ENCODE measurements at places on chromosomes 5 and 9.

DNA sequence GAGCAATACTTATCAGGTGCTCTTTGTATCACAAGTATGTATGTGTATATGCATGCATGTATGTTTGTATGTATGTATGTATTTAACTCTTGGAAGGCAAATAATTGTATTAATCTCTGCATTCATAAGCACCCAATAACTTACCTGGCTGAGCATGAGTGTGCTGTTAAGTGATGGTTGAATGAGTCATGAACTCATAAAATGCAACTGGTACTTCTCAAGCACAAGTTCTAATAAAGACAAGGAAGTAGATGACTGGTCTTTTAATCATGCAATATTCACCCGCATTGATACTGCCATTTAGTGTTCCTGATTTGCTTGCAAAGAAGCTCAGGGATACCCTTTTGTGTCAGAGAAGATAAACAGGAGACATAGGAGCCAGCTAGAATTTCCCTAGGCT lies 204.9 kb upstream of the TRPM3 start:
- no peak for DNase-seq

DNA sequence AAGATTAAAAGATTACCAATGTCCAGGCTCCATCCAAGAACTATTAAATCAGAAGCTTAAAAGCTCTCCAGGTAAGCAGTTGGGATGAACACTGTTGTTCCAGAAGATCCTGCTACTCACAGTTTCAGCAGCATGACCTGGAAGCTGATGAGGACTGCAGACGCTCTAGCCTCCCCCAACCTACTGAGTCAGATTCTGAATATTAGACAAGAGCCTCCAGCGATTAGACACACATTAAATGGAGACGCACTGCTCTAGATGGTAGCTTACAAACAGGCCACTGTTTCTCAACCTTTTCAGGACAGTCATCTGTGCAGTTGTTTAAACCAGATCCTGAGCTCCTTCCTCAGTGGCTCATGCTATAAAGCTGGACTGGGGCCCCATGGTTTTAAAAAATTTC lies 54.3 kb downstream of the MTMR12 start:
- no peak for DNase-seq

DNA sequence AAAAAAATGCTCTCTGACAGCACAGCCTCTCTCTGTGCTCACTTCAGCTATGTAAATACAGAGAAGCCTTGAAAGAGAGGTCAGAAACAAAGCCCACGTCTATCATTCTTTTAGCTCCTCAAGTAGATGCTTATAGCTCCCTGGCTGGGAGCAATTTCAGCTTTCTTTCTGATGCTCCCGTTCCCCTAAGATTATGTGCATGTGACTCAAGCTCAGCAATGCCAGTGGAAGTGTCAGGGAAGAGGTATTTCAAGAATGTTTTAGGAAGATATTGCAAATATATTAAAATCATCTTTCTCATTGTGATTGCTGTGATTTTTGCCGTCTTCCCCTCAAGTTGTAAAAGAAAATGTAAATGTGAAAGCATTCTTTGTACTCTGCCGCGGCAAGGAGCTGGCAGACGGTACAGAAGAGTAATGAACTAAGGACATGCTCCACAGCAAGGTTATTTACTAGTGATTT lies 1353.7 kb upstream of the ACO1 start:
- DNase-seq = no peak

DNA sequence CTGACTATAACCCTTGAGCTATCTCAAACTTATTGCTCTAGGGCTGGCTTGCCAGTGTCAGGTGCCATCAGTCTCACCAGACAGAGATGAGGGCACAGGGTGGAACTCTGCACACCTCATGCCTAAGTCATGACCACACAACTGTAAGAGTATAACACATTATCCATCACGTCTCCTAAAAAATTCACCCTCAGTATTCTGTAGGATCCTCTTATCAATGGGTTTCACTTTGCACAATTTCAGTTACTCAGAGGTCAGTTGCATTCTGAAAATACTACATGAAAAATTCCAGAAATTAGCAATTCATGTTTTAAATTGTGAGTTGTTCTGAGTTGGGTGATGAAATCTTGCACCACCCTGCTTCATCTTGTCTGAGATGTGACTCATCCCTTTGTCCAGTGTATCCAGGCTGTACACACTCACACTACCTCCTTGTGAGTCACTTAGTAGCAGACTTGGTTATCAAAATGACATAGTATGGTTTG lies 690.9 kb upstream of the CDH18 start:
- no peak for DNase-seq

GRCh38 chr5:60323596-60323995 lies 376.4 kb downstream of the DEPDC1B start:
- no peak for DNase-seq

DNA sequence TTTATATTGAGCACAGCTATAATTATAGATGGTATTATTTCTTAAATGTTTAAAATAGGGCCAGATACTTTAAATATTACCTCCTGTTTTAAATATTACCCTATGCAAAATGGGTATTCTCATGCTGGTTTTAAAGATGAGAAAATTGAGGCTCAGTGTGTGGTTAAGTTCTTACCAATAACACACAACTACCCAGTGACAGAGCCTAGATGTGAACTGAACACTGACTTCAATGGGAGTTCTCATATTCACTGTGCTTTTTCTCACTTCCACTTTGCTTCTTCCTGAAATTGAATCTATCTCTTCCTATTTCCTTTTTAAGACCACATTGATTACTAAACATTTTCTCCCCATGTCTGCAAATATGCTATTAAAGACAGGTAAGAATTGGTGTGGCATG lies 135.8 kb upstream of the TUSC1 start:
- no peak for DNase-seq

DNA sequence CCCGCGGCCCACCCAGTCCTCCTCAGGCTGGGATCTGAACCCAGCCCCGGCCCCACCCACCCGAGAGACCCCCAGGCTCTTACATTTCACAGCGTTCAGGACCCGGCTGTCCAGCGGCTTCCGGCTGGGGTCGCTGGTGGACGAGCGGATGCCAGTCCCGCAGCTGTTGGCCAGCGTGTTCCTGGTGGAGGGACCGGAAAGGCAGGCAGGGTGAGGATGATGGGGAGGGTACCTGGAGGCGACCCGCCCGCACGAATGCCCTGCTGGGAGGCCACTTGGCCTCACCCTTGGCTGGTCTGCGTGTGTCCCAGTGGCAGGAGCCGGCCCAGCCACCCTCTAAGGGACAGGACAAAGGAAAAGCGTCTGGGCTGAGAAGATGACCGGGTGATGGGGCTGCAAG lies 51.9 kb upstream of the UBAC1 start:
- DNase-seq = no peak

- DNase-seq = no peak
Measured at GRCh38 chr9:110742741-110743371, 74.3 kb downstream of the MUSK start.

- DNase-seq = no peak
Measured at GRCh38 chr5:36611520-36612274, 5.3 kb downstream of the SLC1A3 start.

DNA sequence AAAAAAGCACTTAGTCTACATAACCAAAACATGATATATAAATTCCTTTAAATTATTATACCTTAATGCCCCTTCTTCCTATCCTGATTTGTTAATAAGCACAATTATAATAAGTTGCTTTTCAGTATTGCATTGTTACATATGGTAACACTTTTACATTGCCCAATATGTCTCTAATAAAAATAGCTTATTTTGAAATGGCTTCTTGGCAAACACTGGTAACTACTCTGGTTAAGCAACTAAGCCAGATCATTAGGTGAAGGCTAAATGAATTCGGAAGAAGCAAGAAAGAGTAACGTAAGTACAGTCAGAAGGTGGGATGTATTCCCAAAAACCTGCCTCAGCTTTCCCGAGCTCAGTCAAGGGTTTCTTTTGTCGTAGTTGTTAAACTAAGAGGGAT lies 85.3 kb downstream of the TTC39B start:
- no peak for DNase-seq

DNA sequence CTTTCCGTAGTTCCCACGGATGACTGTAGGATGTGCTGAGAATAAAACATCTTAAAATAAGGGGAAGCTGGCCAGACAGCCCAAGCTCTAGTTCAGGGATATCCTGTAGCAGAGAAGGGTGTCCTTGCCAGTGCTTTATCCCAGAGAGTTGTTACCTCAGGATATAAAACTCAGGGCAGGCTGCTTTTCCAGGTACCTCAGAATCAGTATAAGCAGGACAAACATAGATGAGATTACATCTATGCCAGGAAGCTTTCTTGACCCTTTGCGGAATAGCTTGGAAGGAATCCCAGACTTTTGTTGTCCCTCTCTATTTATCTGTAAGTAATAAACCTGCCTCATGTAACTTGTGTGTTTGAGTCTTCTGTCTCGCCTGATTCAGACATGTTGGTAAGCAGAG lies 565.7 kb downstream of the PRDM9 start:
- no peak for DNase-seq

DNA sequence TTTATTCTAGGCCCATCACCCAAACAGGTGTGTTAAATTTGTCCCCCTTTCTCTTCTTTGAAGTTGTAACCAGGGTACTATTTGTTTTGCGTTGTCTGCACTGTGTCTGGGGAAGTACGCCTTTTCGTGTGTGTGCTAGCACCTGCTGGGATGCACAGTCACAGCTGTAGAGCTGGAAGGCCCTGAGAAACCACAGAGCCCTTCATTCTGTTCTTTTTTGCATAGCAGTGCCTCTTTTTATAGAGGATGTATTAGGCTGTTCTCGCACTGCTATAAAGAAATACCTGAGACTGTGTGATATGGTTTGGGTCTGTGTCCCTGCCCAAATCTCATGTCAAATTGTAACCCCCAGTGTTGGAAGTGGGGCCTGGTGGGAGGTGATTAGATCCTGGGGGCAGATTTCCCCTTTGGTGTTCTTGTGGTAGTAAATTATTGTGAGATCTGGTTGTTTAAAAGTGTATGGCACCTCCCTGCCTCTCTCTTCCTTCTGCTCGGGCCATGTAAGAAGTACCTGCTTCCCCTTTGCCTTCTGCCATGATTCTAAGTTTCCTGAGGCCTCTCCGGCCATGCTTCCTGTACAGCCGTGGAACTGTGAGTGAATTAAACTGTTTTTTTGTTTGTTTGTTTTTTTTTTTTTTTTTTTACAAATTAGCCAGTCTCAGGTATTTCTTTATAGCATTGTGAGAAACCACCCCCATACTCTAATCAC lies 14.0 kb downstream of the SEC61B start:
- no peak for DNase-seq

GRCh38 chr9:18638371-18639249 lies 164.7 kb downstream of the ADAMTSL1 start:
- DNase-seq = no peak

- DNase-seq = no peak
Measured at GRCh38 chr5:87754009-87754757, 341.5 kb upstream of the CCNH start.

- no peak for DNase-seq
Measured at GRCh38 chr5:52339285-52339684, 448.4 kb upstream of the ITGA1 start.

DNA sequence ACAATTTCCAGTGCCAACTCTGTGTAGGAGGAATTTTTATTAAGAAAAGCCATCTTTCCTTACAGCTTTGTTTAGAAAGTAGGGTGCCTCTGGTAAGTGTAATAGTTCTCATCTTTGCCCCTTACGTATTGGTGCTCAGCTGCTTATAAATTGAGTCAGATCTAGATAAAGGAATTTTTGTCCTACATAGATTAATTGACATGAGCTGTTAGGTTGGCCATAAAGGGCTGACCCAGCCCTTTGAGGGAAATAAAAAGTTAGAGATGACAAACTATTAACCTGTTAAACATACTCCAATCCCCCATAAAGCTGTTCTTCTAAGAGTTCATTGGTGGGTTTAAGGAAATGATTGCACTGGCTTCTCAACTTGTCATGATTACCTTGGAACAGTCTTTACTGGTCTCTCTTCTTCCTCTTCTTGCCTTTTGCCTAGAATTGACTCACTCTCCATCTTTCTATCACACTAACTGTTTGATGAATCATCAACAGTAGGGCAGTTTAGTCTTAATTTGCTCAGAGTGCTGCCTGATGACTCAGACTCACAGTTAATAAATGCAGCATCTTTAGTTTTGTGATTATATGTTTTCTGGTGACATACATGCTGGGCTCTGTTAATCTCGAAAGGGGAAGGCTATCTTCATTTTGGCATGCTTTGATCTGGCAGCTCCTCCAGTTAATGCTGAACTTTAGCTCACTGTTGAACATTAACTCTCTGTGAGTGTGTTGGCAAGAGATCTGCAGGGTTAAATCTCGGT lies 51.7 kb downstream of the ARHGAP26 start:
- no peak for DNase-seq

- DNase-seq = no peak
Measured at GRCh38 chr5:56852228-56853000, 37.1 kb downstream of the MAP3K1 start.

- DNase-seq = no peak
Measured at GRCh38 chr9:115398996-115399395, 281.0 kb upstream of the TNC start.

DNA sequence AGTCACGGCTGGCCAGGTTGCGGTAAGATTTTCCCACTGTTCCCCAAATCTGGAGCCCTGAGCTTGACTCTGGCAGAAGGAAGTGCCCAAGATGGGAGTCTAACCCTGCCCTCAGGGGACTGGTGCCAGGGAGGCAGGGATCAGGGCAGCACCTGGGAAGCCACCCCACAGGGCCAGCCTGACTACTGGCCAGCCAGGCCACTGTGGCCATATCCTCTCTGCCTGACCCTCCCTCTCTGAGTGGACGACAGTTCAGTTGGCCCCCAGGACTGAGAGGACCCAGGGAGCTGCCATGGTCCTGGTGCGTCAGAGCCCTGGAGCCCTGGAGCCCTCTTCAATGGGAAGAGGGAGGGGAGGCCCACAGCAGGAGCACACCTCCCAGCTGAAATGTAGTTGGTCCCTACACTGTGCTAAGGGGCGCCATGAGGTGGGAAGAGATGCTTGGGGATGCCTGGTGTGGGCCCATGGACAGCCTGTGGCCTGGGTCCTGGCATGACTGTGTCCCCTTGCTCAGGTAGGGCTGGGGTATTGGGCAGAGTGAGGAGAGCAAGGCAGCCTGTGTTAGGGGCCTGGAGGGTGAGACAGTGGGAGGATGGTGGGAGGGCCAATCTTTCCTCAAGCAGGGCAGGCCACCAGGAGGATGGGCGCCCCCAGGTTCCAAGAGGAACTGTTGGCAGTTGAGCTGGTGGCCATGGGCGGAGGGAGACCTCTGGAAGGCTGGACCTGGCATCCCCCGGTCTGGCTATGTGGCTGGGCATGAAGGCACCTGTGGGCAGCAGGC lies 81.1 kb downstream of the PHF2 start:
- no peak for DNase-seq
